ENCODE measurements at places on chromosomes 1 and 21.
A peak's percentile ranks its signal among the peaks of the same experiment; 100 is the strongest.

DNA sequence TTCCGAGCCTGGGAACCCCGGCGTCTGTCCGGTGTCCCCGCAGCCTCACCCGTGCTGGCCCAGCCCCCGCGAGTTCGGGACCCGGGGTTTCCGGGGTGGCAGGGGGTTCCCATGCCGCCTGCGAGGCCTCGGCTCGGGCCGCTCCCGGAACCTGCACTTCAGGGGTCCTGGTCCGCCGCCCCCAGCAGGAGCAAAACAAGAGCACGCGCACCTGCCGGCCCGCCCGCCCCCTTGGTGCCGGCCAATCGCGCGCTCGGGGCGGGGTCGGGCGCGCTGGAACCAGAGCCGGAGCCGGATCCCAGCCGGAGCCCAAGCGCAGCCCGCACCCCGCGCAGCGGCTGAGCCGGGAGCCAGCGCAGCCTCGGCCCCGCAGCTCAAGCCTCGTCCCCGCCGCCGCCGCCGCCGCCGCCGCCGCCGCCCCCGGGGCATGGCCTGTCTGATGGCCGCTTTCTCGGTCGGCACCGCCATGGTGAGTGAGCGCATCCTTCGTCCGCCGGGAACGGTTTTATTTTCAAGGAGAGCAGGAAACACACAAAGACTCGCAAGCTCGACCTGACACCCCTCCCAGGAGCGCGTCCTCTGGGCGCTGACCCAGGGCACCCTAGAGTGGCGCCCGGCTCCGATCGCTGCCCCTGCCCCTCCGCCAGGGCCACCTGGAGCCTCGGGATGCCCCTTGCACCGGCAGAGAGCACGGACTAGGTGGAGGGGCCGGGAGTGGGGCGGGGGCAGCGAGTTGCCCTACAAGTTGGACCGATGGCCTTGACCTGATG lies at the start of gene ABCG1:
Gene ABCG1 (plus strand): TSS at position 305 of the 770 bp plus-strand sequence. CDS start 123 bp downstream, at position 428.
- peak; percentile 79 for DNase-seq

GRCh38 chr1:41672173-41672572 lies 187.7 kb upstream of the EDN2 start:
- no peak for DNase-seq

- DNase-seq: no peak
These were observed 17.7 kb downstream of the NENF start for GRCh38 chr1:212450331-212450881.

- no peak for DNase-seq
These were observed 3.5 kb upstream of the KRTAP10-4 start for GRCh38 chr21:44569861-44570517.

- no peak for DNase-seq
These were observed 1046.2 kb downstream of the AMY1C start for GRCh38 chr1:104795931-104796330.

DNA sequence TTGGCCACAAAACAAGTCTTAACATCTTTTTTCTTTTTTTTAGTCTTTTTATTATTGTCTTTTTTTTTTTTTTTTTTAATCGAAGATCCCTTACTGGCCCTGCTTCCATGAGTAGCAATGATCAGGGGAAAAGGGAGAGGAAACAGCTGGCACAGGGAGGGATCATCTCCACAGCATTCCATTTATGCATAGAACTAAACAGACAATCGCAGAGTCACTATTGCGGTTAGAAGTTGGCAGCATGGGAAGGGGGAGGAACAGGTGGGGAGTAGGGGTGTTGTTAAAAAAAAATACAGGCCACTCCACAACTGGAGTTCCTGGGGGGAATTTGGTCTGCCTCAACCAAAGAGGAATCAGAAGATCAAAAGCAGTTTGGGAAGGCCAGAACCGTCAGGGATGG lies 55.4 kb downstream of the C1orf185 start:
- no peak for DNase-seq

- no peak for DNase-seq
These were observed 81.8 kb upstream of the SGIP1 start for GRCh38 chr1:66452162-66452561.

DNA sequence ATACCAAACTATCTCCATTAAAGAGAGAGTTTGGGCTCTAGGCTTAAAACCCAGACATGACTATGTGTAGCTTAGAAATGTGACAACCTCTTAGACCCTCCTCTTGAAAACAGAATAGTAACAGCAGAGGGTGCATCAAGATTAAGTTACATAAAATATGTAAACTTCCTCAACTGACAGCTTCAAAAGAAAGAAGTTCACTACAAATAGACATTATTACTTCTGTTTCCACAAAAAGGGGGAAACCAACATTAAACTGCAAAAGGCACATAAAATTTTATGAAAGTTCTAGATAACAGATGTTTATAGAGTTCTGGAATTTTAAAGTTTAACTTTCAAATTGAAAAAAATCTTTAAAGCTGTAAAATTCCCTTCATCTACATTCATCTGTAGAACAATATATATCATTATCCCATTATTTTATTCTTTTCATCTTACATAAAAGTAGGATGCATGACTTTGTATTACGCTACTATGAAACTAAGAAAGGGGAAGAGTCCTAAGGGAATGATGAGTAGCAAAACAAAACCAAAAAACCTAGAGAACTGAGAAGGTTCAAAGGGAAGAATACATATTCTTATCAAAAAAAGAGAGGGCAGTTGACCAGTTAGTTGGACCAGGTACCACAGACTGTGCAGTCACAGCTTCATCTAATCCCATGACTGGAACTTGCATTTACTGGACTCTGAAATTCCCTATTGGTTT lies 177.0 kb downstream of the SIPA1L2 start:
- no peak for DNase-seq

- no peak for DNase-seq
These were observed 15.5 kb upstream of the CD55 start for GRCh38 chr1:207306023-207306422.

DNA sequence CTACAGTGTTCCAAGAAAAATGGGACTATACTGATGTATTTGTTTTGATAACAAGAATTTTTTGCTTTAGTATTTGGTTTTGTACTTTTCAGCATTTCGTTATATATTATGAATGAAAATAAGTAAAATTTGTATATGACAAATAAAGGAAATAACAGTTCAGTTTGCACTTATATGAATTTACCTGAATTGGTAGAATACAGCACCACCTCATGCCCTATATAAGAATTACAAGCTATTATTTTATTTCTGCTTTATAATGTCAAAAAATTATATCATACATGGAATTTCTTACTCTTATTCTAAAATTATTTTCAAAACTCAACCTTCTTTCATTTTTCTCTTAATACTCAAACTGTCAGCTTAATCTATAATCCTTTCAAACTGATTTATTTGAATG lies 14.6 kb downstream of the EFCAB7 start:
- no peak for DNase-seq

GRCh38 chr1:172004671-172005070 lies 163.4 kb downstream of the DNM3 start:
- DNase-seq: no peak

DNA sequence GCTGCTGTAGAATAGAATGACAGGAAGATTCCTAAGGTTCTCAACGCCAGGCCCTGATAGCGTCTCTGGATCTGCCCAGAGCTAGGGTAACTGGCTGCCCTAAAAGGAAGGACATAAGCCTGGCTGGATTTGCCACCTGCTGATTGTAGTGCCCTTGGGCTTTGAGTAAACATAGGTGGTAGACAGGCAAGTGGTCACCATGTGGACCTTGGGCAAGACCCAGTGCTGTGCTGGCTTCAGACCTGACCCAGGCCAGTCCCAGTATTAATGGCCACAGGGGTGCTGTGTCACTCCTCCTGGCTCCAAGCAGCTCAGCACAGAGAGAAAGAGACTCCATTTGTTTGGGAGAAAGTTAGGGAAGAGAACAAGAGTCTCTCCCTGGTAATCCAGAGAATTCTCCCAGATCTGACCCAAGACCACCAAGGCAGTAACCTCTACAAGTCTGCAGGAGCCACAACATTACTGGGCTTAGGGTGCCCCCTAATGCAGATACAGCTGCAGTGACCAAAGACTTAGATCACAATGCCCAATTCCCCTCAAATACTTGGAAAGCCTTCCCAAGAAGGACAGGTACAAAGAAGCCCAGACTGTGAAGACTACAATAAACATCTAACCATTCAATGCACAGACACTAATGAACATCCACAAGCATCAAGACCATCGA lies 44.5 kb downstream of the PHTF1 start:
- DNase-seq: no peak

DNA sequence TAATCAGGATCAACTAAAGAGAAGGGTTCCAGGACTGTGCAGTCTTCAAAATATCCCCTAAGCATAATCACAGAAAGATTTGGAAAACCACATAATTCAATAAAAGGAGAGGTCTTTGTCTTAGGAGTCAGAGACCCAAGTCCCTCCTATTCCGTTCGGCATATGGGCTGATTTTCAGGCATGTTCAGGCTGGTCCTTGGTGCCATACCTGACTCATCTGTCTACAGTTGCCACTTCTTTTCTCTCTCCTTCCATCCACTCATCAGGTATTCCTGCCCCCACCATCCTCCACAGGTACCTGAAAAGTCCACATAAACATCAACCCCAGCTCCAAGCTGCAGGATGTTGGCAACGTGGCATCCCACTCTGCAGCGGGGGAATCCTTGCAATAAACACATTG lies 29.7 kb upstream of the RPL11 start:
- DNase-seq: no peak

DNA sequence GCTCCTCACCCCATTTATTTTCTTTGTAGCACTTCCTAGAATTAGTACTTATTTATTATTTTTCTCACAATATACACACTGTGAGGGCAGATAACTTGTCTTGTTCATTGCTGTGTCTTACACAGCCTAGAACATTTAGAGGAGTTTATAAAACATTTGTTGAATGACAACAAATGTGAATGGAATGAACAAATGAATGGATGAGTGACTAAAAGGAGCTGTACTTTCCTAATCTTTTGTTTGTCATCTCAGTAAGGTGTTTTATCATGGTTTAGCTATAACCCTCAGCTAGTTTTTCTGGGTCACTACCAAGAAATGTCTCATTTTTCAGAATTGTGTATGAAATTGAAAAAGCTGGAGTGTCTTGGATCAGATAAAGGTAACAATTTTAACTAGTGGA lies 239.3 kb upstream of the KCNK2 start:
- DNase-seq: no peak

DNA sequence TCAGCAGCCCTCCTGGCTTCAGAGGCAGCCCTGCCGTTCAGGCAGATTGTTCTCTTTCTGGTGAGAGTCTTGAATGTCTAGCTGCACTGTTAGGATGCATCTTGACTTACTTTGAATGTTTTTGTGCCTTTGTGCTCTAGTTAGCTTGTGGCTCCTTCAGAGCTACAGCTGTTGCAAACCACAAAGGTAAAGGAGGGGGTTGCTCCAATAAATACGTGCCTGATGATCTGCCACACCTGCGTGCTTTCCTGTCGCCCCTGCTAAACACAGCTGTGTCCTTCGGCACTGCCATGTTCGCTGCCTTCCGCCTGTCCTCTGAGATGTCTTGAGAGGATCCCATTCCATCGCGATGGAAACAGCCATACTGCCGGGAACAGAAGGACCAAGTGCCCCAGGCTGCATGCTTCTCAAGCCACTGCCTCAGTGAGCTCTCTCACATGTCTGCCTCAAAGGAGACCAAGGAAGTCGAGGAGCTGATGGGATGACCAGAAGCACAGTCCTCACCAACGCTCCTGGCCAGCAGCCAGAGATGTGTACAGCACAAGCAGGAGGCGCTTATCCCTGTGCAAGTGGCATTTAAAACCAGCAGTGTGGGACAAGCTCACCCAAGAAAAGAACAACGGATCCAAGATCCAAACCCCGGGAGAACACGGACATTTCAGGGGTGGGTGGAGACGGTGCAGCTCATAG lies 12.0 kb upstream of the SMIM12 start:
- no peak for DNase-seq
